Caudate nucleus (tissue), 63 donors: ENCODE measurements at places on chromosomes 1 and 21.

GRCh38 chr1:5647234-5647633, 345.0 kb downstream of the NPHP4 start:
- no peak for DNase-seq

- DNase-seq = no peak
Observed at GRCh38 chr1:91314643-91315042, 90.0 kb downstream of the HFM1 start.

DNA sequence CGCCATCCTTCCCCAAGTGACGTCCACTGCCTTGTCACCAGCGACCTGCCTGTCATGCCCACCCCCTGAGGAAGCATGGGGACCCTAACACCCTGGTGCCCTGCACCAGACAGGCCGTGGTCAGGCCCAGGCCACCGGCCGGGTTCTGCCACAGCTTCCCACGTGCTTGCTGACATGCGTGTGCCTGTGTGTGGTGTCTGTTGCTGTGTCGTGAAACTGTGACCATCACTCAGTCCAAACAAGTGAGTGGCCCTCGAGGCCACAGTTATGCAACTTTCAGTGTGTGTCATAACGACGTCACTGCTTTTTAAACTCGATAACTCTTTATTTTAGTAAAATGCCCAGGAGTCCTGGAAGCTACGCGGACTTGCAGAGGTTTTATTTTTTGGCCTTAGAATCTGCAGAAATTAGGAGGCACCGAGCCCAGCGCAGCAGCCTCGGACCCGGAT, 8.5 kb upstream of the CTRC start:
- no peak for DNase-seq

GRCh38 chr1:111793923-111794322, 38.2 kb downstream of the DDX20 start:
- DNase-seq = no peak

DNA sequence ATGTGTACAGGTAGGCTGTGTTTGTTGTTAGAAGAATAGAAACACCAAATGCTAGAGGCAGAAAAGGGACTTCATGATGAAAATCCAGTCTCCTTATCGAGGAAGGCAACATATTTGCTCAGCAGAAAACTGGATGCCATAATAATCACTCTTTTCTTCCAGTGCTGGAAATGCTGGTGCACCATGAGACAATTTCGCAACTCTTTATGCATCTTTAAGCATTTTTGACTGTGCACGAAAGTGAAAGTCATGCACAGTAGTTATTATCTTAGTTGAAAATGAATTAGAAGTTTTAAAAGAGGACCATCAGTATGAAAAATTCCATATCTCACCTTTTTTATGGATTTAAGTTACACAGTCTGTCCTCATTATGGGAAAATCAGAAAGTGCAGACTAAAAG, 29.1 kb downstream of the SMYD2 start:
- DNase-seq = no peak

- no peak for DNase-seq
Observed at GRCh38 chr1:54124472-54124871, 28.3 kb downstream of the CDCP2 start.

GRCh38 chr1:6889875-6890480, 104.7 kb downstream of the CAMTA1 start:
- DNase-seq = no peak

DNA sequence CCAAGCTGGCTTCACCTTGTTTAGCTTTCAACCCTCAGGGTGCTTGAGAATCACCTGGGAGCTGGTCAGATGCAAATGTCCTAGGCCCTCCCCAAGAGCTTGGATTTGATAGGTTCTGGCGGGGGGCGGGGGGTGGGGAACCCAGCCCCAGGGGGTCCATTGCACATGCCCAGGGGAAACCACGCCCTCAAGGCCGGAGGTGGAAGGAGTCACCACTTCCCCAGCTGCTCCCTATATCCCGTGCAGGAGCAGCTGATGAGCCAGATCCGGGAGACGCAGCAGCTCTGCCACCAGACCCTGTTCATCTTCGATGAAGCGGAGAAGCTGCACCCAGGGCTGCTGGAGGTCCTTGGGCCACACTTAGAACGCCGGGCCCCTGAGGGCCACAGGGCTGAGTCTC, 5.8 kb downstream of the TOR3A start:
- DNase-seq = no peak

DNA sequence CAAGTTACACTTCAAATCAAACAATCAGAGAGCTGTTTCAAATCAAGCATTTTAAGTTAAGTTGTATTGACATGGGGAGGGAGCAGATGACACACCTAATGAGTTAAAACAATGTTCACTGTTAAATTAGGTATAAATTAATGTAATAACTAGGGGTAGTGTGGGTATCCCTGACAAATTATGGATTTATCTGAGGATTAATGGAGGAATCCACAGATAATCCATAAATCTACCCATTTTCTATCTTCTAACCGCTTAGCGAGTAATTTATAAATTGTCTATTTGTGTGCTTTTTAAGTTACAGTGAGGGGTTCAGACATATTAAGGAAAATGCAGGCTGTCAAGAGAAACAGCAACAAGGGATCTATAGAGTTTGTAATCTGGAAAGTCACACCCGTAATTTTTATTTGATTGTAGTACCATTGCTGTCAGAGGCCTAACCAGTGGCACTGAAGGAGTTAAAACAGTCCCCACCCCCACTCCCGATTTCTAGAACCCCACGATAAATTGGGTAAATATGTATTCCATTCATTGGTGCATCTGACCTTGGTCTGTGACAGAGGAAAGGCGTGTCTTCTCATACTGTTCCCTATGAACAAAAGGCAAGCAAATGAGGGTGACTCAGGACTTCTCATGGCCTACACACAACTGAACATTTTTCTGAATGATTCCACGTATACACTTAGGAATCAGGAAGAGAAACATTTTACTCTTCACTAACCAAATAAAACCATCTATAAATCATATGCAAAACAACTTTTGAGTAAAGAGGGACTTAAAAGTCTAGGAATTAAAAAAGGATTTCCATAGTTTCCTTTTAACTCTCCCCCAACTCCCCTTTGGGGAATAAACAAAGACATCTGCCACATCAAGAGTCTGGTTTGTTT, 7.4 kb downstream of the IRF2BP2 start:
- no peak for DNase-seq

GRCh38 chr1:6688001-6688400, 13.6 kb downstream of the DNAJC11 start:
- DNase-seq = no peak

DNA sequence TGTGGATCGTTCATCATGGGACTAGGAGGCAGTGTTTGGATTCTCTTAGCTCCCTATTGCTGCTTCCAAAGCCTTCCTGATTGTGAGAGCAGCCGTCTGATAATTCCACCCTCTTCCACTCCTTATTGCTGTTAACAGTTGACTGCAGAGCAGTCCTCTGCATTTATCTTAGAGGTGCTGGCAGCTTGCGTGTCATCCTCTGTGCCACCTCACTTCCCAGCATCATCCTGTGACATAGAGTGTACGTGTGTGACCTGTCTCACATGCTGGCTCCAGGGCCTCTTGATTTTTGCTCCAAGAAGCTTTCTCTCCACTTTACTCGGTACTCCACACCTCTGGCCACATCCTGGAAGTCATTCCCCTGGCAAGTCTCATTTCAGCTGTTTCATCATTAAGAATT, 53.0 kb upstream of the DYNLT5 start:
- no peak for DNase-seq

GRCh38 chr21:16504766-16505165, 775.0 kb downstream of the USP25 start:
- no peak for DNase-seq

- no peak for DNase-seq
Observed at GRCh38 chr1:65164633-65165032, 16.6 kb downstream of the AK4 start.

DNA sequence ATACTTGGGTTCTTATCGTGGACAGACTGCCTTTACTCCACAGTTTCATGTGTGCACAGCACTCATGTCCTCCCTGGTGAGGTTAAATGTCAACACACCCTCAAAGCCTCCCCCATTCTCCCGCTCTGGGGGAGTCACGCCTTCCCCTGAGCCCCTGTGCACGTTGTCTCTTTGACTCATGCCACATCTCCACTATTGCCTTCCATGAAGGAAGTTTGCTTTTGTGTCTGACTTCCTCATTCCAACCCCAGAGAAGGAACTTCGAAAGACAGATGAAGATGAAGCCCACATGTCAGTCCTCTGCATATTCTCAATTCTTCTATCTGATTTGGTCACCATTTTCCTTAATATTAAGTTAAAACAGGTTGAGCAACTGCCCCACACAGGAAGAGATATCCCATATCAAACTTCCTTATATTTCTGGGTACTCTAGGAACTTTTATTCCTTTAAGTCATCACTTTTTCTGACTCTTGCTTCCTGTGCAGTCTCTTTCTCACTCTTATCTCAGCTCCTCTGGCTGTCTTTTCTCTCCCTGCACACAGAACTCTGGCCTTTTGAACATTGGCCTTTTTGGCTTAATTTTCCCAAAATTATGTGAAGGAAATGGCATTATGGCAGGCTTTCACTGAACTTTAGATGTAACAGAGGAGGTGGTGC, 41.5 kb downstream of the C4BPA start:
- DNase-seq = no peak

- DNase-seq = no peak
Observed at GRCh38 chr21:46000731-46001641, 19.4 kb downstream of the COL6A1 start.

GRCh38 chr1:53811414-53811851, 26.7 kb downstream of the NDC1 start:
- no peak for DNase-seq

- DNase-seq = no peak
Observed at GRCh38 chr21:8994640-8995511, 1526.5 kb upstream of the TPTE start.

DNA sequence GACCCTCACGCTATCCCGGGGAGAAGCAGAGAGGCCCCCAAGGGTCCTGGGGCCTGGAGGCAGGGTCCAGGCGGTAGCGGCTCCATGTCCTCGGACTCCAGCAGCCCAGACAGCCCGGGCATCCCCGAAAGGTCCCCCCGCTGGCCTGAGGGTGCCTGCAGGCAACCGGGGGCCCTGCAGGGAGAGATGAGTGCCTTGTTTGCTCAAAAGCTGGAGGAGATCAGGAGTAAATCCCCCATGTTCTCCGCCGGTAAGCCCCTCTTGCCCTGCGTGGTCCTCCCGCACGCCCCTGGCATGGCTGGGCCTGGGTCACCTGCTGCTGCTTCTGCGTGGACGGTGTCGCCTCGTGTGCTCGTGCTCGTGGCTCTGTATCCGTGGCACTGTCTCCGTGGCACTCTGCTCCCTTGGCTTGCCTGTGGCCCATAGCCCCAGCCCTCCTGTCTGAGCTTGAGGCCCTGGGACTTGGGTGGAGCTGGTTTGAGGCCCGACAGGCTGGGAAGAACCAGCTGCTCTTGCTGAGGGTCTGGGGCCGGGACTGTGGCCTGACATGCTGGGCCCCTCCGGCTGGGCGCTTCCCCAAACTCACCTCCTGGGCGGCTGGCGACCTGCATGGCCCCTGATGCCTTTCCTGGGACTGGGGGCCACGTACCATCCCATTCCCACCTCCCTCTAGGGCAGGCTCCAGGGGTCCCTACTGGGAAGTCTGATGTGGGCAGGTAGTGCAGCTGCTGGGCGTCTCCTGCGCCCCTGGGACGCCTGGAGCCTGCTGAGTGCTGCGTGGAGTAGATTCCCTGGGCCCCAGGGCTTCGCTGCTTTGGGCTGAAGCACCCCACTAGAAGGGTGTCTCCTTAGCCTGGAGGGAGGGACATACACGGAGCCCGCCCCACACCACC, 23.5 kb downstream of the PANK4 start:
- no peak for DNase-seq

DNA sequence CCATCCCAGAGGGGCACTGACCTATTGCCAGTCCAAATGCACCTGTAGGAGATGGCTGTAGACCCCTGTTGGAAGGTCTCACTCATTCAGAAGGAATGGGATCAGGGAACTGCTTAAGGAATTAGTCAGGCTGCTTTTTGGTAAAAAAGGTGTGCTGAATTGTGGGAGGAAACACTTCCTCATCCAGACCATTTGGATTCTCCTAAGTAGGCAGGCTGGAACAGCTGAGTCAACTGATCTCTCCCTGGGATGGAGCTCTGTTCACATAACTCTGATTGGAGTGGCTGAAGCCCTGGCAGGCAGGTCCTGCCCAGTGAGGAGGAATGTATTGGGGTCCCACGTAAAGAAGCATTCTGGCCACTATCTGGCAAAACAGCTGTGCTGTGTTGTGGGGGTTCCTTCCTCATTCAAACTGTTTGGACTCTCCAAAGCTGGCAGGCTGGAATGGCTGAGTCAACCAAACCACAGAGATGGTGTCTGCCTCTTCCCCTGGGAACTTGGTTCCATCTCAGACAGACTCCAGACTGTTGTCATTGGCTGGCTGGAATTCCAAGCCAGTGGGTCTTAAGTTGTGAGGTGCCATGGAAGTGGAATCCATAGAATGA, 70.7 kb upstream of the PDC start:
- no peak for DNase-seq

GRCh38 chr1:245575710-245576109, 420.9 kb downstream of the KIF26B start:
- no peak for DNase-seq

DNA sequence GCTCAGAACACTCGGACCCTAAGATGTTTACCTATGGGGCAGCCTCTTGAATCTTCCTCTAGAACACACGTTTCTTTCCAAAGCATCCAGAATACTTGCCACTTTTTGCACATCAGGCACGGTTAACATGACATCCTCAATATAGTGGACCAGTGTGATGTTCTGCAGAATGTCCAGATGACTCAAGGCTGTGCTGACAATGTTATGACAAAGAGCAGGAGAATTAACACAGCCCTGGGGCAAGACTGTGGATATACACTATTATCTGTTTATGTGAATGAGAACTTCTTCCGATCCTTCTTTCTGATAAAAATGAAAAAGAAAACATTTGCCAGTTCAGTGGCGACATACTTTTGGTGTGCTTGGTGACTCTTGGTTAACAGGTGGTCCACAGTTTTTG, 154.3 kb downstream of the PDE4B start:
- no peak for DNase-seq

DNA sequence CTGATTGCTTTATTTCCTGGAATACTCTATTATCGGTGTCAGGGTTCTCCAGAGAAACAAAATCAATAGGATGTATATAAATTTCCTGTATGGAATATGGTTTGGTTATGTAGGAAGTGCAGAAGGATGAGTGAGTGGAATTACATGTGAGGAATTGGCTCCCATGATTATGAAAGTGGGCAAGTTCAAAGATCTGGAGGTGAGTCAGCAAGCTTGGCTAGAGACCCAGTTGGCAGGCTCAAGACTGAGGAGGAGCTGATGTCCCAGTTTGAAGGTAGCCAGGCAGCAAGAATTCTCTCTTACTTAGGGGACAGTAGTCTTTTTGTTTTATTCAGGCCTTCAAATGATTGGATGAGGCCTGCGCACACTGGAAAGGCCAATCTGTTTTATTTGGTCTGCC, 57.5 kb downstream of the MAP3K7CL start:
- no peak for DNase-seq

GRCh38 chr1:234065794-234066447, 161.4 kb downstream of the SLC35F3 start:
- DNase-seq = peak; percentile 23
